T-helper 2 cell treated with Interferon-gamma antibody and Interleukin-4, amounts not matched to agents 5 μg/mL and 100 μg/mL, for 36 hours (primary cell): ENCODE measurements at places on chromosomes 16 and 17.

DNA sequence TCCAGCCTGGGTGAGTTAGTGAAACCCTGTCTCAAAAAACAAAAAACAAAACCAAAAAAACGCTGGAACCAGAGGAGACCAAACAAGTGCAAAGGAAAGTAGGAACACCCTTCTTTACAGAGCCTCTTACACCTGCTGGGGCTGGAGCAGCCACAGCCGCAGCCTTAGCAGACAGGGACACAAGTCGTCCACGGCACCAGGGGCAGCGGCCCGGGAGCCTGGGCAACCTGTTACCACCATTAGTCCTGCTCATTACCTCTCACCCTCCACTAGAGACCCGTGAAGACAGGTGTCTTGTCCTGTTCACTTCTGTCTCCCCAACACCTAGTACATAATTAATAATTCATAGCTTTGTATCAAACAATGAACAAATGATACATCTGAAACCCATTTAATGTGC lies 83.6 kb downstream of the C16orf78 start:
- DNase-seq = no peak

DNA sequence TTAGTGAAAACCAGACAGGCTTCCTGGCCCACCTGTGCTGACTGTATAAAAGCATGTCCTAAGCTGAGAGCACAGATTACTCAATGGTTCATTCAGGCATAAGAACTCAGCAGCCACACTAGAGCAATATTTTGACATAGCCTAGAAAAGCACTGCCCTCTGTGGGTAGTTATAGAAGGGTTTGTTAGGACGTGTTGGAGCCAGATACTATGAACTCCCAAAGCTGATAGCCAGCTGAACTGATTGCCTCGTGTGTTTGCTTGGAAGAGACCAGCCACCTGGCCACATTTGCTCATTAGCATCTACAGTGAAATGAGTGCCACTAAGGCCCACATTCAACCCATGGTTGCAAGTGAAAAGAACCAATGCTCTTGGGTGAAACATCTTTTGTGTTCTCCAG lies 30.8 kb upstream of the ABCA5 start:
- no peak for DNase-seq

- DNase-seq = no peak
These were observed 18.8 kb downstream of the POLR3K start for GRCh38 chr16:34648-34987.

GRCh38 chr16:17432901-17433576 lies 37.7 kb downstream of the XYLT1 start:
- DNase-seq = no peak

- DNase-seq = no peak
These were observed 150.0 kb downstream of the VPS53 start for GRCh38 chr17:564526-565065.

GRCh38 chr17:48322060-48322459 lies 108.0 kb downstream of the SKAP1 start:
- no peak for DNase-seq

DNA sequence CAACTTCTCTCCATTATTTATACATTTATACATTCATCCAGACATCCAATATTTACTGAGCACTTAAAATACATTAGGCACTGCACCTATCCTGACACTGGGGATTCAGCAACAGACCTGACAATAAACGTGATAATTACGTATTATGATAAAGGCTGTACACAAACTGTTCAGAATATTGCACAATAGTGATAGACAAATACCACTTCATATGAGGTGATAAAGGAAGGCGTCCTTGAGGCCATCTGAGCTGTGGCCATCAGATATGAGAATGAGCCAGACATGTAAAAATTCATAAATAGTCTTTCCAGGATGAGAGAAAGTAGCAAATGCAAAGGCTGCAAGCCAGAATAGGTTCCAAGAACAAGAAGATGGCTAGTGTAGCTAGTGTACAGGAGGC lies 8.6 kb downstream of the USP32 start:
- DNase-seq = no peak

GRCh38 chr17:6514371-6514770 lies 42.0 kb downstream of the PITPNM3 start:
- DNase-seq = no peak

- DNase-seq = no peak
These were observed 8.2 kb downstream of the PLCD3 start for GRCh38 chr17:45123930-45124796.

DNA sequence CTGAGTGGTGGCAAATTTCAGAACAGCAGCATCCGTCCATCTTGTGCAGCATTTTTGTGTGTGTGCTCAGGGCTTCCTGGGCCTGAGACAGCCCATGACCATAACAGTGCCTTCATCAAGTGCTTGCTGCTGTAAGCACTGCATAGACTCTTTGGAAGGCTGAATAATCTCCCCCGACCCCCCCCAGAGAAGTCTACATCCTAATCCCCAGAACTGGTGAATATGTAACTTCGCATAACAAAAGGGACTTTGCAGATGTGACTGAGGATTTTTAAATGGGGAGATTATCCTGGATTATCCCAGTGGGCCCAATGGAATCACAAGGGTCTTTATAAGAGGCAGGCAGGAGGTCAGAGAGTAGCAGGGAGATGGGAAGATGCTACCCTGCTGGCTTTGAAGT lies 50.6 kb downstream of the TMC5 start:
- no peak for DNase-seq

DNA sequence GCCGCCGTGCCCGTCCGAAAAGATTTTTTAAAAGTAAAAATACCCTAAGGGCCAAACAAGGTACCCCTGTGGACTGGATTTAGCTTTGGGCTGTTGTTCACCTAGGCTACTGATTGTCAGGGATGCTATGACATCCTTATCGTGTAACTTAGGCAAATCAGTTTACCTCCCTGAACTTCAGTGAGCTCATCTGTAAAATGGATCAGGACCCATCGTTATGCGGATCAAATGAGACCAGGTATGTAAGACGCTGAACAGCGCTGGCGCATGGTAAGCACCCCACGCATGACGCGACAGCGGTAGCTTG lies 658 bp upstream of the ZNF771 start:
- DNase-seq = no peak

DNA sequence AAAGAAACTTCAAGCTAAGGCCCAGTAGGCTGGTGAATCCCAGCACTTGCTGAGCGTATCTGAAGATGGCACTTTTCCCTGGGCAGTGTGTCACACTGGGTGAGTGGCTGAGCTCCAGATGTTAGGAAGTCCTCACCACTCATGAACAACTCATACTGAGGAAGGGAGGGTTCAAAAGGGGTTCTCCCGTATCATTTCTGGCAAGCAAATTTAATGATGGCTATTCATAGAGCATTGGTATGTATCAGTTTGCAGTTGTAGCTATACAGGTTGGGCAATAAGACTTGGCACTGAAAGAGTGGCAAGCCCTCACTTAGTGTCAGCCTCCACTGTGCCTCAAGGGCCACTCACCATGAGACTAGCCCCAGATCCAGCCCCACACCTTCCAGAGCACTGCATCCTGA lies 10.7 kb downstream of the GFOD2 start:
- DNase-seq = no peak

DNA sequence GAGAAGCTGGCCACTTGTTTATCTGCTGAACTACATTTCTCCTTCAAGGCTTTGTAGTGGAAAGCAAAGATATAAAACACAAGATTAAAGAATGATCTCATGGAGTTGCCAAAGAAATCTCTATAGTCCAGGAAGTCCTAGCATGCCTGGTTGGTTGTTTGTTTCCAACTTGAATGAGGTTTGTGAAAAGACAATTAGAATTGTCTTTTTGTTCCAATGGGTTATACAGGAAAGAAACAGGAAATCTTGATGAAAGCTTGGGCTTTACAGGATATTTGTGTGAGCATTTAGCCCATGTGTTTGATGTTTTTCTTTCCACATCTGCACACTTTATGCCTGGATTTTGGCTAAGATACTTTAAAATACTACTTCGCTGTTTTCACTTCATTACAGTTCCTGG lies 273.4 kb downstream of the CEP112 start:
- DNase-seq = no peak

DNA sequence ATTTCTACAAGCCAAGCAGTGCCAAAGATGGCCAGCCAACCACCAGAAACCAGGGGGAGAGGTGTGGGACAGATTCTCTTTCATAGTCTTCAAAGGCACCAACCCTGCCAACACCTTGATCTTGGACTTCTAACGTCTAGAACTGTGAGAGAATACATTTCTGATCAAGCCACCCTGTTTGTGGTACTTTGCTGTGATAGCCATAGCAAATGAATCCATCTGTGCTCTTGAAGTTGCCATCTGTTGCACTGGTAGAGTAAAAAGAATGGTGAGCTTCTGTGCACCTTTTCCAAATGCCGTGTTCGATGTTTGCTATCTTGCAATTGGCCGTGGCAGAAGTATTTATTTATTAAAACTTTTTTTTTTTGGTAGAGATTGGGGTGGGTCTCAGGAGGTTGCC lies 16.7 kb upstream of the ADGRG1 start:
- DNase-seq = no peak

GRCh38 chr17:66810951-66811682 lies 23.8 kb upstream of the CACNG5 start:
- DNase-seq = no peak

DNA sequence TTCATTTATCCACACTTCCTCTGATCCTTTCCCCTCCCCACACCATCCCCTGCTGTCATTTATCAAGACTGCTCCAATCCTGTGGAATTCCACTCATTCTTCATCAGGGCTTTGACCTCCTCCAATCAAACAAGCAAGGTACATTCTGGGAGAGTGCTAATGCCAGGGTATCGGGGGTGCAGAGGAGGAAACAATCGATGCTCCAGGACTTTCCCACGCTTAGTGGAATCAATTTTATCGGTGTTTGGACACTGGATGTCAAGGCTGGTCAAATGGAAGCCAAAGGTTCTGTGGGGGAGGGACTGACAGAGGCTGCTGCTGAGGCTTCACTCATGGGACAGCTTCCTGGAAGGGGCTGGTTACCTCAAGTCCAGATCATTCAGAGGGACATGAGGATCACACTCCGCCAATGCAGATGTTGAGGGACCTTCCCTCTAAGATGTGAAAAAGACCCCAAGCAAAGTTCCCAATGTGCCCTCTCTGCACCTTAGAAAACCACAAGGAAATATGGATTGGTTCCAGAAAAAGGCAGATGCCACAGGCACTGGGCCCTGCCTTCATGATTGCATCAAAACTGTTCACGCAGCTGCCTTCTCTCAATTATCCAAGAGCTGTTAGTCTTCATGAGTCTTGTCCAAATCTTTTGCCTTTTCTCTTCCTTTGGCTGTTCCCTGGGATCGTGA lies 44.7 kb upstream of the SOX9 start:
- no peak for DNase-seq

DNA sequence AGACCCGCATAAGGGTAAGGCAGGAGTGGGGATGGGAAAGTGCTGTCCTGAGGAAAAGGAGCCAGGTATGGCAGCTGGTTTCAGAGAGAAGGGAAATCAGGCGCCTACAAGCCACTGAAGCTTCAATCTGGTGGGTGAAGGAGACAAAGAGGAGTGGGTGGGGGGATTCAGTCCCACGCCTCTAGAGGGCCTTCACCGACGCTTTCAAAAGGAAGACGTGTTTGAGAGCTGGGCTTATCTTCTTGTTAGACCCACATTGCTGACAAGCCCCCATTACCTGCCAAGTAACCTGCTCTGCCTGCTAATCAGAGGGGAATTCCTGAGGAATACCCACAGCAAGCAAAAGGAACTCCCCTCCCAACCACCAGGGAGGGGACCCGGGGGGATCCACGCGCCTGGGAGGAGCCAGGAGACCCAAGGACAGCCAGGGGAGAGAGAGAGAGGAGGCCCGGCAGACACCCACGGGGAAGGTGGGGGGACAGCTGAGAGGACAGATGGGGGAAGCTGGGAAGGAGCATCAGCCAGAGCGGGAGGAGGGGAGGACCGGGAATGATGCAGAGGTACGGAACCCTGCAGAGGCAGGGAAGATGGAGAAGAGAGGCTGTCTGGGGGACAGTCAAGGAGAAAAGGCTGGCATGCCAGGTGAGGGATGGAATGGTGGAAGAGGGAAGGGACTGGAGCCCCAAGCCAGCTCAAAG lies 1.0 kb downstream of the MTMR4 start:
- peak; percentile 23 for DNase-seq

DNA sequence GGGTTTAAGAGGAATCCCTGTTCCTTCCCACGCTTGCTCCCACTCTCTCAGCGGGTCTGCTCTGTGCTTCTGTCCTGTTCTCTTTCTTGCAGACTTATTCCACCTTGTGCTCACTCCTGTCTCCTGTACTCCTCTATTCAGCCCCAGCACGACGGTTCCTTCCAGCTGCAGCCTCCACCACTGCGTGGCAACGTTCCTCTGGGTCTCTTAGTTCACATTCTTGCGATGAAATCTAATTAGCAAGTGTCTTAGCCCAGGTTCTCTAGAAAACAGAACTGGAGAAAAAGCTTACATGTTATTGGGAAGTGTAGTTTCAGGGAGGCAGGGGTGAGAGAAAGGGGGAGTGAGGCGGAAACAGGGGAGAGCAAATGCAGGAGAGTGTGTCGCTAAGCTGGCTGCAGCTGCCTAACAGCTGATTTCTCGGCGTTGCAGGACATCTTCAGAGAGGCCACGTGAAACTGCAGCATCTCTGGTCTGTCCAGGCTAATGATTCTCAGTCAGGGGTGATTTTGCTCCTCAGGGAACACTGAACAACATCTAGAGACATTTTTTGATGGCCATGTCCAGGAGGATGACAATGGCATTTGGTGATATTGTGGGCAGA lies 213.2 kb upstream of the NLRP1 start:
- no peak for DNase-seq

GRCh38 chr17:41775394-41776226 lies 10.9 kb downstream of the JUP start:
- DNase-seq = no peak

- DNase-seq = no peak
These were observed 22.1 kb upstream of the EVPL start for GRCh38 chr17:76049239-76049638.

DNA sequence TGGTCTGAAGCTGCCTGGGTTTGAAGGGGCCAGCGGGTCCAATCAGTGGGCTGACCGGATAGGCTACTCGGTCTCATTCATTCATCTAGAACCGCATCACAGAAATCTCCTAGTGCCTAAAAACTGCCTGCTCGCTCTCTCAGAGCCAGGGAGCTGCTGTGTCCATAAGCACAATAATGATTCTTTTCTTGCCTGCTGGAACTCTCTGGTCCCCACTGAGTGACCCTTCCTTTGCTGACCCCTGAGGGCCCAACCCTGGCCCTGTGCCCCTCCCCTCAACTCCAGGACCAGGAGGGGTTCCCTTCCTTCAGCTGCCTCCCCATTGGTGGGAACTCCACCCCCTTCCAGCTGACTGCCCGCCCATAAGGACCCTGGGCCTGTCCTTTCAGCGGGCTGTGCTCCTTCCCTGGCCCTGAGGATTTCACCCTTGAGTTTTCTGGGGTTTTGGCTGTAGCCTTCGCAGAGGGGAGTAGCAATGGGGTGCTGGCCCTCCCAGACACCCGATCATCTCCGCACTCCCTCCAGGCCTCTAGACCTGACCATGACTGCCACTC lies 39.5 kb upstream of the DNAH9 start:
- DNase-seq = no peak
